Aorta (tissue), 5 donors: ENCODE measurements at places on chromosomes 12 and 14.

DNA sequence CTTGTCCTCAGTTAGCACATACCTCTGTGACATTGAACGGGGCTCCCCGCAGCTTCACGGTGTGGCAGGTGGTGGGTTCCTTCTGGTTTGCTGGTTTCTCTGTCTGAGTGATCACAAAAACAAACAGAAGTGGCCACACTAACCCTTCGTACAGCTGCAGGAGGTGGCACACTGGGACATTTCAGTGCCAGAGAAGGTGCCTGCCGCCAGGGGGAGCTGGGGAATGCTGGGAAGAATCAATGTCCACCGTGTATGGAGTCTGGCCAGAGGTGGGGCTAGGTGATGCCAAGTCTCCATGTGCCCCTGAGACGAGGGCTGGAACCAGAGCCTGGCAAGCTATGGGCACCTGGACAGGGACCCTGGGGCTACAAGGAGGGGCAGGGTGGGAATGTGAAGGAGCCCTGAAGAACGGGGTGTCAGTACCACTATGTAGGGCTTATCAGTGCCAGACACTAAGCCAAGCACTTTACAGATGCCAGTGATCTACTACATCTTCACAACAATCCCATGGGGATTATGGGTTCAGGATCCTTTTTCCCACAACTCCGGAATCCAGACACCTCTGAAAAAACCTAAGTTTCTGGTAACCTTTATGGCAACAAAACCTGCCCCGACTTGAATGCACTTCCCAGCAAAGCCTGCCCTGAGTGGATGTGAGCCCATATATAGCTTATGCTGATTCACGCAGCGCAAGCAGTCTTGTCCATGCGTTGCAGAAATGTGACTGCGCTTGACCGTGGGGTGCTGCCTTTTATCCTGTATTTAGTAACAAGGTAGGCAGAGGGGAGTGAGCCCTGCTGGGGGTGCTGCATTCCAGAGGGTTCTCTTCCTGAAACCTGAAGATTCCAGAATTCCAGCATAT is 10.8 kb downstream of the RBM19 start:
- no peak for DNase-seq

DNA sequence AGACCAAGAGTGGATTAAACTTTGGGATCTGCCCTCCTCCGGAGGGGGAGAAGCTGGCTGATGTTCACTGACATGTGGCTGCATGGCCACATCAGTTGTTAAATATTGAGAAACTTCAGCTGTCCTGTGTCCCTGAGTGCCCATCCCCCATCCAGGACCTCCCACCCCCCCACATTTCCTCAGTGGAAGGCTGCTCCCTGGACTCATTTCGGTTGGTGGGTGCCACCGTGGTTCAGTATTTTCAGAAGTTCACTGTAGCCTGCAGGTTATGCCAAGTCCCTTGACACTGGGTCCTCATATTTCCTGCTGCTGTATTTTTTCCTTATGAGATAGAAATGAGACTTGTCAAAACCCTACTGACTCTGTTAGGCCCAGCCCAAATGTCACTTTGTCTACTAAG is 302.4 kb downstream of the CACNA1C start:
- DNase-seq: no peak

DNA sequence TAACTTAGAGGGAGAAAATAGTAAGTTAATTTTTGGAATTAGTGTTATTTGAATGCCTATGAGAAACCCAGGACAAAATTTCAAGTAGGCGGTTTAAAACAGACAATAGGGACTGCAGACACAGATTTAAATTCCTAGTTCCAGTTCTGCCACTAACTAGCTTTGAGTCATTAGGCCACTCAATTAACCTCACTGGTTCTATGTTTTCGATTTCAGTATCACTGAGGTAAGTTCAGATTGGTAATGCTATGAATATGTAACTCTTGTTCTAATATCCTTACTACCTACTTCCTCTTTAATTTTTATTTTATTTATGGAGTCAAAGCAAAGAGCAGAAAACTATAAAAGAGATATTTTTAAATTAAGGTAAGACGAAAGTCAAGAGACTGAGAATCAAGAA is 52.6 kb downstream of the GALC start:
- DNase-seq: no peak

DNA sequence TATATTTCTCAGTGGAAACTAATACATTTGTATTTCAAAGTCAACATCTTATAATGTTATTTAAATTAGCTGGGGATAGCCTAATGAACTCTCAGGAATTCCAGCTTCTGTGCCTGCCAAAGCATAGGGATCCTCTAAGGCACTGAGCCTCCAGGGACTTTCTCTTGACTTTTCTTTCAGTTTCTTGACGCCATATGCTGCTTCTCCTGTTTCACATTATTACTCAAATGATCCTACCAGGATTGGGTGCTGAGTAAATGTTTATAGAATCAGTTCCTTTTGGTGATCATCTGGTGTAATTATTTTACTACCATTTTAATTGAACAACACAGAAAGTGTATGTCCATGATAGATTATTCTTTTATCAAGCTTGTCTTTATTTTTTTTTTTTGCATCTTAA is 7.9 kb downstream of the METTL25 start:
- no peak for DNase-seq
